ENCODE measurements at places on chromosomes 6 and 20.

GRCh38 chr6:147400968-147401367, 107.5 kb upstream of the SAMD5 start:
- DNase-seq, result no peak

- no peak for DNase-seq
Observed at GRCh38 chr20:36532822-36533221, 8.5 kb upstream of the MYL9 start.

DNA sequence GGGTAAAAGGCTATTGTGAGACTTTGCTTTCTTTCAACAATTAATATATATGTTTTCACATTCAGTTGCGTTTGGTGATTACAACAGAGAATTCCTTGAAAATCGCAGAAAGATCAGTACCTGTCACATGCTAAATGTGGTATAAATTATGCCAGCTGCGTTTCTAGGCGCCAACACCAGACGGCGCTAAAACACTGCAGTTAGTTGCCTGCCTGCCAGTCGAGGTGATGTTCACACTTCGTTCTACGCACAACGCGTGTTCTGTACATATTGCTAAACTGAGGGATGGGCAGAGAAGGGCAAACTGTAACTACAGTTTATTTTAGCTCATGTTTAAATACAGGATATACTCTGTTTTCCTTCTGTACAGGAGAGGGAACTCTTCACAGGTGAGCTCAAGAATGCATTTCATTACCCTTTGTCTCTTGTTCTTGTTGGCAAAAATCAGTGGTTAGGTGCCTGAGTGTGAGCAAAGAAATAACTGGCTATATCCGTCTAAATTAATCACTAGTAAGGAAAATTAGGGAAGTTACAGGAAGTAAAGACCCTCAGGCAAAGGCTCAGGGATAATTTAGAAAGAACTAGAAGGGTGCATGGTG, 100.1 kb upstream of the RGS17 start:
- DNase-seq, result peak; percentile 7

GRCh38 chr6:128327890-128328289, 192.5 kb downstream of the PTPRK start:
- peak; percentile 1 for DNase-seq

DNA sequence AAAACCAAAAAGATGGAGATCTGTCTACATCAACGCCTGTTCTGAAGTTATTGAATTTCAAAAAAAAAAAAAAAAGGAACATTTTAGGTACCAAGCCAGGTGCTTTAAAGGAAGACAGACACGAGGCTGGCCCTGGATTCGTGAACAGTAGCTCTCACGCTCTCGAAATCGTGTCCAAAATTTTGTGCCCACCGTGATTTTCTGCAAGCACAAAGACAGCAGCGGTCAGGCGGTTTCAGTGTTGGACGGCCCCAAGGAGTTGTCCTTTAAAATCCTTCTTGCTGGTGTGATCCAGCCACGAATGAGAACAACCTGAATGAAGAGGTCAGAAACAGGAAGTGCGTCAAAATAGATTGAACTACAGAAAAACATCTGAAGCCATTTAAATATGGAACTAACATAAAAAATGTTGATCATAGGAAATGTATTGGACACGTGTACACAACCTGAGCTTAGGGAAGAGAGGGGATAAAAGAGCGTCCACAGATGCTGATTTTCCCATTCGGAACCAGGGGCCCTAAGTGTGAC, 78.2 kb downstream of the THBS2 start:
- DNase-seq, result no peak

DNA sequence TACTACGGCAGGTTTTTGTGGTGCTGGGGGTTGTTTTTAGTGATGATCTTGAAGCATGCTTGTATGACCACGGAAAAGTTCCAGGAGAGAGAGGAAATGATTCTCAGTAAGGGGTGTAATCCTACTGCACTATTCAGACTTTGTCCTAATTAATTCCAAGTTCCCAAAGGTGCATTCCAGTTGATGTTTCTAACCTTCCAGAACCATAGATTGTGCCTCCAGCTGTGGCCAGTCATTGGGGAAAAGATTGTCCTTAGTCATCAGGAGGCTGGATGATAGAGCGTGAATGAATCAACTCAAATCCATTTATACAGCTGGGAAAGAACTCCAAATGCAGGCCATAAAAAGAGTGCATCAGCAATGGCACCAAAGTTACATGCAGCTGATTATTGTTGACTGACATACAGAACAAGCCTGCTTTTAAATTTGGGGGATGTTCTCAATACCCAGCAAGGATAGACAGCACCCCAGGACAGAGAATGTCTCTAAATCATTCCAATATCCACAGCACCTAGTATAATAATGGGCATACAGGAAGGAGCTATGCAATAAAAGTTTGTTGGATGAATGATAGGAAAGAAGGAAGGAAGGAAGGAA, 27.8 kb upstream of the PKHD1 start:
- DNase-seq, result no peak

GRCh38 chr6:127727260-127727953, 150.4 kb downstream of the C6orf58 start:
- no peak for DNase-seq

DNA sequence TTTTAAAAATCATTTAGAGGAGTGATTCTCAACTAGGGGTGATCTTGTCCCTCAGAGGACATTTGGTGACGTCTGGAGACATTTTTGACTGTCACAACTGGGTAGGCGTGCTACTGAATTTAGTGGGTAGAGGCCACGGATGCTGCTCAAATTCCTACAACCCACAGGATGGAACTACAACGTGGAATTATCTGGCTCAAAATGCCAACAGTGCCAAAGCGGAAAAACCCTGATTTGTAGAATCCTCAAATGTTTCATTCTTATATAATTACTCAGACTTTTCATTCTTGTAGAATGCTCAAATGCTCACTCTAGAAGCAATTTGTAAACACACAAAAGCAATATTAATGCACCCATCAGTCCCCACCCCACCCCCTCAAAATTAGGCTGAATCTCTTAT, 229.8 kb downstream of the ZMYND8 start:
- no peak for DNase-seq

DNA sequence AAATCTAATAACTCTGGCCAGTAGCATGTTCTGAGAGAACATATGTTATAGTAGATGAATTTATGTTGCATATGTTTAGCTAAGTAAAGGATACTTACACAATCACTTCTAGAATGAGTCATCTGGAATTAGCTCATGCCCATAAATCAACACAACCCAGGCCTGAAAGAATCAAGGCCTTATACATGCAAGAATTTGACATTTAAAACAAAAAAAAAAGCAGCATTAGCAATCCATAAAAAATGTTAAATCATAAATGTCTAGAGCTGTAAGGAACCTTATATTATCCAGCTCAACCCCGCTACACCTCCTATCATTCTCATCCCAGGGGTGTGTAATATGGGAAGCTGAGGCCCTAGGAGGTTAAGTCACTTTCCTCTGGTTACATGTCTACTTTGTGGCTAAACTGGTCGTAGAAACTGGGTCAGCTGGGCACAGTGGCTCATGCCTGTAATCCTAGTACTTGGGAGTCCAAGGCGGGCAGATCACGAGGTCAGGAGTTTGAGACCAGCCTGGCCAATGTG, 105.2 kb upstream of the CARMIL1 start:
- no peak for DNase-seq

GRCh38 chr6:47512872-47513271, 35.3 kb downstream of the CD2AP start:
- no peak for DNase-seq

DNA sequence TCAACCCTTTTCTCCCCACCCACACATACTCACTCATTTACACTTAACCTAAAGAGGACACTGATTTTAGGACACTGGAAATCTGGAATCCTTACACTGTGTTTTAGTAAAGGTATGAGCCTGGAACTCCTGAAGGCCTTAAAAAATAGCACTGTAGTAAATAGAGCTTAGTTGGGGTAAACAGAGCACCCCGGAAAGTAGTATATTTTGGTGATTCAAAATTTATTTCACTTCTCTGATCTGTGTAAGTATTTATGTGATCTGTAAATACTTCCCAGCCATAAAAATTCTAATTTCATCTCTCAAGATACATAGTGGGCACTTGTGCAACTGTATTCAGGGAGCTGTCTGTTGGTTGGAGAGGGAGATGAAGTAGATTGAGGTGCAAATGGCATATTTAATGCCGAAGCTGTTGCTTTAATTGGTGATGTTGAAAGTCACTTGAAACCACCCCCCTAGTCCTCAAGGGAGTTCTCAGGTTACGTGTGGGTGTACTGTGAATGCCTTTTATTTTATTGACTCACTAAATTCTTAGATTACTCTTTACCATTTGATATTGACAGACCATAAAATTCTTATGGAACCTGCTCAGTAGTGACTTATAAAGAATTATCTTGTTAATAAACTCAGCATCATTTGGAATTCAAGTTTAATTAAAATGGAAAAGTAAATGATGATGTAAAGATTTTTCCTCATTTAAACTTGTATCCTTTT, 154.9 kb downstream of the SOX4 start:
- no peak for DNase-seq

All from stimulated activated CD4-positive, alpha-beta T cell treated with anti-CD3 and anti-CD28 coated beads, Interleukin-1b, Interleukin-23, amount 100 ng/mL, for 4 hours (primary cell).